ENCODE measurements at places on chromosomes 13 and 19.

DNA sequence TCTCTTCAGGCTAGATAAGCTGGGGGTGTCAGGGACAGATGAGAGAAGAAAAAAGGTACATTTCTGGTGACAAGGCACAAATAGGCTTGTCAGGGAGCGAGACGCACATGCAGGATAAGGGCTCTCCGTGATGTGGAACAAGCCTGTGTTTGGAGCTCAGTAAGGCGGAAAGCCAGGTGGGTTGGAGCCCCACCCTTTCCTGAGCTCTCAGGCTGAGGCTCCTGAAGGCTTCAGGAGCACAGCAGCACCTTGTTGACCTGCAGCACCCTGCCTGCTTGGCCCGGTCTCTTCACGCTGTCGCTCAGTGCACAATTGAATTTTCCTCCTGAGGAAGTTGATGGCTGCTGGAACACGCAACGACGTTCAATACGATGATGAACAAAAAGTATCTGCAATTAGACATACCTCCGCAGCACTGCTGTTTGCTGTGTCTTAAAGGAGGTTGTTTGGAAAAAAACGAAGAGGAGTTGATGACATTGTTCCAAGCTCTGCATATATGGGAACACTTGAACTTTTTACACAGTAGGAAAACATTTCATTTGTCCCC lies 29.3 kb downstream of the SERP2 start:
- DNase-seq, result no peak

- no peak for DNase-seq
Measured at GRCh38 chr13:82654143-82654542, 1228.1 kb downstream of the SLITRK1 start.

- DNase-seq, result no peak
Measured at GRCh38 chr19:46328079-46328478, 18.8 kb upstream of the PPP5C start.

DNA sequence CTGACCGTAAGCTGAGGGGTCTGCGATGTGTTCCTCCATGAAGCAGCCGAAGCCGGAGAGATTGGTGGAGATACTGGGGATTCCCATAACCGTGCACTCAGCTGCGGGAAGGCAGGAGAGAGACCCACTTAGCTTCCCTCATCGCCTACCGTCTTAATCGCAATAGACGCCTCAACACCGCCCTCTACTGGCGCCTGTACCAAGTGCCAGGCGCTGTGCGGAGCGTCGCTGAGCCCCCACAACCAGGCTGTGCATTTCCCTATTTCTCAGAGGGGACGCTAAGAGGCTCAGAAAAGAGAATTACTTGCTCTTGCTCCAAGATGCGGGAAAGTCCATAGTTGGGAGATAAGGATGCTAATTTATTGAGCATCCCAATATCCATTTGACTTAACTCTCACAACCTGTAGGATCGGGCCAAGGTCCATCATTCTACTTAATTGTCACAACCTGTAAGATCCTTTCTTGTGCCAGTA lies 5.8 kb downstream of the FTL start:
- DNase-seq, result peak; percentile 75

- DNase-seq, result no peak
Measured at GRCh38 chr13:106099765-106100164, 435.7 kb downstream of the EFNB2 start.

DNA sequence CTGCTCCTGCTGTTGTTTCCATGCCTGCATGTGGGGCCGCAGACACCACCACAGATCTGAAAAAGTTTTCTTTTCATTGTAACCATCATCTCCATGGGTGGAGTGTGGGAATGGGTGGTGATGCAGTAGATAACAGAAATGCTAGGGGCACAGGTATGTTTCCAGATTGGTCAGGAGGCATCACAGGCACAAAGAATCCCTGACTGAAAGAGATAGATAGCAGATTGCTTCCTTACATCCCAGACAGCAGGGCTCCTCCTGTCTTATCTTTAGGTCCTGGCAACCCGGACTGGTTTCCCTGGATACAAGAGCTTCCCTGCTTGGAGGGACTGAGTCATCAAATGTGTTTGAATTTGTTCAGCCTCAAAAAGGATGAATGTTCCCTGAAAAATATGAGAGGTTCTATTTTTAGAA lies 1937.6 kb downstream of the PCDH9 start:
- DNase-seq, result no peak

DNA sequence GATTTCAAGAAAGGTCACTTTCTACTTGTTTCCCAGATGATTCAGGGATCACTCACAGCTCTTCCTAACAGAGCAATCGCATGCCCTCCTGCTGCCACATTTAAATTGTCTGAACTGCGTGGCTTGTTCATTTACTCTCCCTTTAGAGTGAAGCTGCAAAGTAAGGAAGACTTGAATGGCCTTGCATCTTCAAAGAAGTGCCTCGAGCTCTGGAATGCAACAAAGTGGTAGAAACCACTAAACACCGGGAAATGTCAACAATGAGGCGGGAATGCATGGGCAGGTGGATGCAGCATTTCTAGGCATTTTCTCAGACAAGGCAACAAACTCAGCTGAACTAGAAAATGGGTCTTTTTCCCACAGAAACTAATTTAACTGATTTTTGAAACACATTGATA lies 10.3 kb upstream of the DACH1 start:
- no peak for DNase-seq

DNA sequence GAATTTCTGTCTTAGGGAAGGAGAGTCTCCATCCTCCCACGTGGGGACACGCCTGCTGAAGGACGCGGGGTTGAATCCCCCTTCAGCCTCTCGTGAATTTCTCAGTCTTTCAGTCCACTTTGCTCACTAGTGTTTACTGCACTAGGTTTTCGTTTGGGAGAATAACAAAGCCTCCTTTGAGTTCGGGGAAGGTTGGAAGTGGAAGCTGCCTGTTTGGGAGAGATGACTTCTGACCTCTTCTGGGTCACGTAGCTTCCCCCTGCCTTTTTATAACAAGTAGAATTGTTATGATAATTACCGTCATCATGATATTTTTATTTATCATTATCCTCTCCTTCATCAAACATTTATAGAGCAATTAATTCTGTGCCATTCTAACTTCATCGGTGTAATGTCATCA lies 60.7 kb downstream of the ATP11A start:
- DNase-seq, result no peak
